ENCODE measurements at places on chromosomes 3 and 15.

DNA sequence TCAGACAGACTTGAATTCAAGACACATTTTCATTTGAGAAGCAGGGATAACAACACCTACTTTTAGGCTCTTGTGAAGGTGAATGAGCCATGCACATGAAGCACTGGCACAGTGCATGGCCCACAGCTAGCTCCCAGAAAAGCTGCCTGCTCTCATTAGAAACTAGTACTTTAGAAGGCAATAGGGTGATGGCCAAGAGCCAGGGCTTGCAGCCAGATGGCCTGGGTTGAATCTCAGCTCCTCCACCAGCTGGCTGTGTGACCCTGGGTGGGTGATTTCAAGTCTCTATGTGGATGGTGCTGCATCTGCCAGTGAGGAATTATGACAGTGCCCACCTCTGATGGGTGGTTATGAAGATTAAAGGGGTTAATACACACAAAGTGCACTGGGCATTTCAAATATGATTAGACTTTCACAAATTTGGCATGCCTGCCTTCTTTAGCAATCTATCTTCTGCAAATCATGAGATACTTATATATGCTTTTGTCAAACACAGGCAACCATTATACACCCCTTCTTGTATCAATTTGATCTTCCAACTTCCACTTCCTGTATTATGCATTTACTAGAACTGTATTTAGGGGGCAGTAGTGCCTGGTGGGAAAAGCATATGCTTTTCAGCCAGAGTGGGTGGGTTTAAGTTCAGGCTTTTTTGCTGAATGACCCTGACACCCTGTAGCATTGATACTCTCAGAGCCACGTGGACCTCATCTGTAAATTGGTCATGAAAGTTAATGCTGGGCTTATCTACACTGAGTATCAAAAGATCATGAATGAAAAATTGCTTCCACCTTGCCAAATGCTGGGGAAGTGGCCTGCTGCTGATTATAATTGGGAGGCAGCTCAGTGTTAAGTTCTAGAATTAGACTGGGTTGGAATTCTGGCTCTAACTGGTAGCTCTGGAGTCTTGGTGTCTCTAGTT, 34.7 kb upstream of the RBP1 start:
- peaks cover 5% of the 10 kb centered on the region for H3K36me3 ChIP-seq
- H3K4me1 ChIP-seq: no peaks in the 10 kb centered on the region
- no peak overlapping the region for H3K27ac ChIP-seq
- no peak overlapping the region for H3K4me3 ChIP-seq
- DNase-seq: no peak

GRCh38 chr3:177157492-177157891, 39.8 kb downstream of the TBL1XR1 start:
- no peak overlapping the region for H3K4me3 ChIP-seq
- H3K4me1 ChIP-seq: peaks cover 4% of the 10 kb centered on the region
- H3K27ac ChIP-seq: peak overlapping the region; percentile 14
- no peaks in the 10 kb centered on the region for H3K27me3 ChIP-seq
- DNase-seq: no peak
- no peaks in the 10 kb centered on the region for H3K36me3 ChIP-seq

DNA sequence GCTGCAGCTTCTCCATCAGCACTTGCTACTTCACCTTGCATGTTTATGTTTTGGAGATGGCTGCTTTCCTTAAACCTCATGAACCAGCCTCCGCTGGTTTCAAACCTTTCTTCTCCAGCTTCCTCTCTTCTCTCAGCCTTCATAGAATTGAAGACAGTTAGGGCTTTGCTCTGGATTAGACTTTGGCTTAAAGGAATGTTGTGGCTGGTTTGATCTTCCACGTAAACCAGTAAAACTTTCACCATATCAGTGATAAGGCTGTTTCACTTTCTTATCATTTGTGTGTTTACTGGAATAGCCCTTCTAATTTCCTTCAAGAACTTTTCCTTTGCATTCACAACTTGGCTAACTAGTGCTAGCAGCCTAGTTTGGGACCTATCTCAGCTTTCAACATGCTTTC, 11.7 kb upstream of the GNAT1 start:
- no peaks in the 10 kb centered on the region for H3K4me1 ChIP-seq
- H3K36me3 ChIP-seq: peaks cover 61% of the 10 kb centered on the region
- no peaks in the 10 kb centered on the region for H3K27me3 ChIP-seq
- no peak overlapping the region for H3K27ac ChIP-seq
- no peak for DNase-seq

- no peak overlapping the region for H3K27ac ChIP-seq
- H3K27me3 ChIP-seq: no peaks in the 10 kb centered on the region
- H3K36me3 ChIP-seq: no peaks in the 10 kb centered on the region
- no peaks in the 10 kb centered on the region for H3K4me1 ChIP-seq
Measured at GRCh38 chr15:57328897-57329296, 47.4 kb upstream of the CGNL1 start.

- no peaks in the 10 kb centered on the region for H3K36me3 ChIP-seq
- no peak for DNase-seq
- no peak overlapping the region for H3K27ac ChIP-seq
Measured at GRCh38 chr15:90336705-90337141, 15.4 kb upstream of the ZNF774 start.

DNA sequence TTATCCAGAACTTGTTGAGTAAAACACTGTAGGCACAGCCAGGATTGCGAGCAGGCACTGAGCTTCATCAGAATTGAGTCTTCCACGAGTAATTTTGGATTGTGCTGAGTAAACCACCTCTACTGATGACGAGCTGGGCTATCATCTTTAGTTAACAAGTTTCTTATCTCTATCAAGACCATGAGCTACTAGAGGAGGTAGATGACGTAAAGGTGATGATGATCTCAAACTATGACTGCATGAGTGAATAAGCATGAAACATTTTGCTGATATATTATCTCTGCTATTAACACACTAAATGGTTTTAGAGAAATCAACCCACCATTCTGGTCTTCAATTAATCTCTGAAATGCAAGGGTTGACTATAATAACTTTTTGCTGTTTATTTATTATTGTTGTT, 506.0 kb downstream of the GBE1 start:
- H3K27me3 ChIP-seq: no peaks in the 10 kb centered on the region
- no peak overlapping the region for H3K27ac ChIP-seq

DNA sequence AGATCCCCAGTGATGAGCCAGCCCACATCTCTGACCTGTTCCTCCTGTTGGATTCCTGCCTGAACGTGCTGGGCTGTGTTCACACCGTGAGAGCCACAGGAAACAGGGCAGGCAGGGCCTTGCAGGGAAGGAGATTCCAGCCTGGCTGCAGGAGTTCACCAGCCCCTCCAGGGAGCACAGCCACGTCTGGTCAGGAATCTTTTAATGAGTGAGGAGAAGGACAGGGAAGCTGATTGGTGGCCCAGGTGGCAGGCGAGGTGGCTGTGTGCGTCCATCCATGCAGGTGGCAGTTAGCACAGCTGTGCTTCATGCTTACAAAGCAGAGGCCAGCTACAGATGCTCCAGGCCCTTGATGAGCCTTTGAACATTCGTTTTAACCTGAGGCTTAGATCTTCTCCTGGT, 10.5 kb downstream of the LRRK1 start:
- no peak overlapping the region for H3K27ac ChIP-seq
- H3K36me3 ChIP-seq: peaks cover 3% of the 10 kb centered on the region
- H3K4me1 ChIP-seq: no peaks in the 10 kb centered on the region
- no peaks in the 10 kb centered on the region for H3K27me3 ChIP-seq

DNA sequence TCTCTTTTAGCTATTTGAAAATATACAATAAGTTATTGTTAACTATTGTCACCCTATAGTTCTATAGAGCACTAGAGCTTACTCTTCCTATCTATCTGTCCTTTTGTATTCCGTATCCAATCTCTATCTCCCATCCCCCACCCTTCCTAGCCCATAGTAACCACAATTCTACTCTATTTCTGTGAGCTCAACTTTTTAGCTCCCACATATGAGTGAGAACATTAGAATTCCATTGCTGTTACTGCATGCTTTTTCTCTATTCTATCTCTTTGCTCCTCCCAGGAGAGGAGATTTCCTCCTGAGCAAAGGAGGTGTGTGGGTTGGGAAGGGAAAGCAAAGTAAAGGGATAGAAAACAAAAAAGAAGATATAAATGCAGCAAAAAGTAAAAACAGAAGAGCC, 105.6 kb upstream of the SLC4A7 start:
- H3K27me3 ChIP-seq: no peaks in the 10 kb centered on the region
- no peaks in the 10 kb centered on the region for H3K36me3 ChIP-seq
- H3K4me3 ChIP-seq: no peak overlapping the region

DNA sequence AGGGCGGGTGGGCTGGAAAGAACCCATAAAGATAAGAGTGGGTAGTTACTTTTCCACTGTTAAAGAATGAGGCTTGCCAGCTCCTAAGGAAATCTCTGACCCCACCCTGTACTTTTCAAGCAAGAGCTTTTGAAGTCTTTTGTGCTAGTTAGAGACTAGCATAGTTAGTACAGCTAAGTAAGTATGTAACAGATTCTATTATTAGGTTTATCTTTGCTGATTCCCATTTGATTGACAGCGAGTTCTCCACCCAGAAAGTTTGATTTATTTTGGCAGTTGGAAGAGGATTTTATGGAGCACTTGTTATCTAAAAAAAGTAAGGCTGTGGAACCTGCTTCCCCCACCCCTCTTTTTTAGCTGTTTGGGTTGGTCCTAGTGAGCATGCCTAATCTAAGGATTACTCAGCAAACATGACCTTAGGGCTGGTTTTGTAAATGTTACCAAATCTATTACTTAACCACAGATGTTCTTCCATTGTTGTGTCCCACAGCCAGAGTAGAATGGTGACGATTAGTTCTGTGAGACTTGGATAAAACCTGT, 57.6 kb downstream of the FNDC3B start:
- no peaks in the 10 kb centered on the region for H3K36me3 ChIP-seq
- DNase-seq: no peak
- no peaks in the 10 kb centered on the region for H3K27me3 ChIP-seq

GRCh38 chr3:181791056-181791955, 79.6 kb downstream of the SOX2 start:
- no peak overlapping the region for H3K4me3 ChIP-seq
- no peak for DNase-seq
- H3K36me3 ChIP-seq: no peaks in the 10 kb centered on the region
- no peaks in the 10 kb centered on the region for H3K4me1 ChIP-seq

GRCh38 chr3:191339316-191339917, 9.1 kb upstream of the UTS2B start:
- no peak overlapping the region for H3K4me3 ChIP-seq
- H3K27ac ChIP-seq: no peak overlapping the region
- H3K36me3 ChIP-seq: no peaks in the 10 kb centered on the region
- no peak for DNase-seq

DNA sequence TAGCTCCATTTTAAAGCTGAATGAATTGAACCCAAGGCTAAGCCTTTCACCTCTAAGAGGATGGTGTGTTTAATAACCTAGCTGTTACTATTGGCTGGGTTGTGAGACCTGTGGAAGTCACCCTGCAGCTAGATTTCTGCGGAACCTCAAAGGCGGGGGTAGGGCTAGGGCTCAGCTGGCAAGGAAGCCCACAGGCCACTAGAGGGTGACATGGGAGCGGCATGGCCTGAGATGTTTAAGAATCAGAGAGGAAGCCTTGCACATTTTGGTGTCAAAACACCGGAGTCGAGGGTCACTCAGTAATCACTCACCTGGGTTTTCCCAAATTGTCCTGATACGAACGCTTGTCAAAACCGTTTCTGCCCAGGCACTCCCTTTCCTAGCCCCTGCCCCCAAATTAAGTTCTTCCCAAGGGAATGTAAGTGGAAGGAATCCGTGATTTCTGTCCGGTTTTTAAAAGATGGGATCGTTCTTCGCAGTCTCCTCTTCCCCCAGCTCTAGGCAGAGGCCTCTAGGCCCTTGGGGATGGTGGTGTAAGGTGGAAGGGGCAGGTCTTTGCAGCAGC, 3.8 kb upstream of the ACAD9 start:
- H3K27me3 ChIP-seq: no peaks in the 10 kb centered on the region
- no peak overlapping the region for H3K27ac ChIP-seq
- H3K4me1 ChIP-seq: peaks cover 17% of the 10 kb centered on the region
- no peak overlapping the region for H3K4me3 ChIP-seq
- no peaks in the 10 kb centered on the region for H3K36me3 ChIP-seq

- H3K36me3 ChIP-seq: no peaks in the 10 kb centered on the region
- H3K27me3 ChIP-seq: no peaks in the 10 kb centered on the region
- H3K4me1 ChIP-seq: no peaks in the 10 kb centered on the region
- no peak overlapping the region for H3K4me3 ChIP-seq
Measured at GRCh38 chr3:187839422-187839821, 94.2 kb upstream of the BCL6 start.

GRCh38 chr3:107512108-107512507, 10.7 kb upstream of the BBX start:
- no peaks in the 10 kb centered on the region for H3K4me1 ChIP-seq
- DNase-seq: no peak
- no peak overlapping the region for H3K4me3 ChIP-seq
- H3K27me3 ChIP-seq: no peaks in the 10 kb centered on the region

- H3K36me3 ChIP-seq: no peaks in the 10 kb centered on the region
- no peaks in the 10 kb centered on the region for H3K27me3 ChIP-seq
- no peak for DNase-seq
Measured at GRCh38 chr3:141105828-141106628, 54.9 kb downstream of the SPSB4 start.

- no peaks in the 10 kb centered on the region for H3K36me3 ChIP-seq
- no peak overlapping the region for H3K27ac ChIP-seq
- H3K27me3 ChIP-seq: no peaks in the 10 kb centered on the region
- no peak overlapping the region for H3K4me3 ChIP-seq
- no peak for DNase-seq
- H3K4me1 ChIP-seq: no peaks in the 10 kb centered on the region
Measured at GRCh38 chr15:81865850-81866537, 179.8 kb downstream of the MEX3B start.

GRCh38 chr3:191355406-191355805, 25.1 kb upstream of the UTS2B start:
- no peaks in the 10 kb centered on the region for H3K27me3 ChIP-seq
- no peak overlapping the region for H3K4me3 ChIP-seq
- no peak for DNase-seq
- H3K36me3 ChIP-seq: peaks cover 10% of the 10 kb centered on the region
- peak overlapping the region; percentile 69 for H3K27ac ChIP-seq
- H3K4me1 ChIP-seq: peaks cover 7% of the 10 kb centered on the region

GRCh38 chr3:71000483-71000882, 583.0 kb downstream of the FOXP1 start:
- H3K36me3 ChIP-seq: peaks cover 32% of the 10 kb centered on the region
- no peaks in the 10 kb centered on the region for H3K27me3 ChIP-seq
- H3K4me3 ChIP-seq: no peak overlapping the region
- DNase-seq: no peak

DNA sequence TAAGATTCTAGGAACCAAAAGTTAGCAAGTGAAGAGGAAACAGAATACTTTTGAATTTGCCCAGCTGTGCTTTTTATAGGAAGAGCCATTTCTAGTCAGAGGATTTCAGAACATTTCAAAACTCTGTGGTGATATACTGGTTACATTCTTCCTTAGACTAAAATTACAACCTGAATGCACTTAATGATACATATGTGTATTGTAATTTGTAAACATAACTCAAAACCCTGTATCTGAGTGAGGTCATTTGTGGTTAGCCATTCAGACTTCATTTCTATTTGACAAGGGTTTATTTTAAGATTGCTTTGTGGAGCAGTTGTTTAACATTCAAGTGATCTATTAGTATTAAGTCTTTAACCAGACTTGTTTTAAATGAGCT, 59.4 kb upstream of the TRIM71 start:
- H3K27me3 ChIP-seq: no peaks in the 10 kb centered on the region
- no peak for DNase-seq
- H3K27ac ChIP-seq: no peak overlapping the region
- peaks cover 11% of the 10 kb centered on the region for H3K36me3 ChIP-seq
- H3K4me1 ChIP-seq: no peaks in the 10 kb centered on the region

- DNase-seq: no peak
- no peaks in the 10 kb centered on the region for H3K36me3 ChIP-seq
- peak overlapping the region; percentile 37 for H3K27ac ChIP-seq
- no peaks in the 10 kb centered on the region for H3K27me3 ChIP-seq
Measured at GRCh38 chr3:49199900-49200281, 28.5 kb downstream of the KLHDC8B start.

- no peak for DNase-seq
- no peak overlapping the region for H3K4me3 ChIP-seq
- H3K36me3 ChIP-seq: no peaks in the 10 kb centered on the region
- H3K27ac ChIP-seq: no peak overlapping the region
- no peaks in the 10 kb centered on the region for H3K27me3 ChIP-seq
Measured at GRCh38 chr3:72617424-72618024, 230.7 kb downstream of the SHQ1 start.

All from ascending aorta (tissue), 2 donors.